Fibroblast of skin of right quadriceps (primary cell): ENCODE measurements at places on chromosomes 13 and 19.

GRCh38 chr13:113770441-113770840, 11.4 kb downstream of the TMEM255B start:
- DNase-seq, result no peak

DNA sequence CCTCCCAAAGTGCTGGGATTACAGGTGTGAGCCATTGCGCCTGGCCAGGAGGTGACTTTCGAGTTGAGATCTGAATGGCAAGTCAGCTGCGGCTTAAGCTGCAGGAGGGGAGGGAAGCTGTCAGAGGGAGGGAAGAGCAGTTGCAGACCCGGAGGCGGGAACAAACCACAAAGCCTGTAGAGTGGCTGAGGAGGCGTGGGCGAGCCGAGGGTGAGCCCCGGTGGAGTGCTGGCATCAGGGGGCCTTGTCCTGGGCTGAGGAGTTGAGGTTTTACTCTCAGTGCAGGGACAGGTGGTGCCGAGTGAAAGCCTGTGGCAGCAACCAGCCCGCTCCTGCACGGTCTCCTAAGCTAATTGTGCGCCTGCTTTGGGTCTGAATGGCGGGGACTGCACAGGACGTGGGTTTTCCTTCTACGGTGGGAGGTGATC, 24.2 kb downstream of the PPP1R37 start:
- peak; percentile 15 for DNase-seq

- DNase-seq, result peak; percentile 58
Observed at GRCh38 chr19:3129112-3129511, 6.7 kb upstream of the GNA15 start.

DNA sequence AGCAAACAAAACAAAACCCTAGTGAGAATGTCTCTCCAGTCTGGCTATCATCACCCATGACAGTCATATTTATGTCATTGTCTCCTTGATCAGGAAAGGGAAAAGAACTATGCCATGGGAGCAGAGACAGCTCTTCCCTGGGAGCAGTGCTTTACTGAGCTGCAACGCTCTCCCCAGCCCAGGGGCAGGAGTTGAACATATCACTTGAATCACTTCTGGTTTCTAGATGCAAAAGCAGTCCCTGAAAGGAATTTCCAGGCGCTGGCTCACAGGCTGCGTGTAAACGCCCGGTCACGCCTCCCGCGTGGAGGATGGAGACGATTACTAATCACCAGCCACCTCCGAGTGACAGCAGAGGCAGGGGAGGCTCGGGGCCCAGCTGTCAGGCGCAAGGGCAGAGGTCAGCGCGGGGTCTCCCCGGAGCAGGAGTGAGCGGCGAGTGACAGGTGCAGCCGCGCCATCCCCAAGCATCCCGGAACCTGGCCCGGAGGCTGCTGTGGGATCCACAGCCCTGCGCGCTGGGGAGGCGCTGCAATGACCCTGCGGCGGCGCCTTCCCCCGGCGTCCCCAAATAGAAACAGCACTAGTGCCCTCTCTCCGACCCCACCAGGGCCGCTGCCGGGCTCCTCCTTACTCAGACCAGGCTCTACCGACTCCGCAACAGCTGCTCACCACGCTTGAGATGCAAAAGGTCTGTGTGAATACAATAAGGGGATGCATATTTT, 23.5 kb upstream of the DCLK1 start:
- DNase-seq, result no peak

- no peak for DNase-seq
Observed at GRCh38 chr19:16227837-16228636, 30.3 kb downstream of the AP1M1 start.

DNA sequence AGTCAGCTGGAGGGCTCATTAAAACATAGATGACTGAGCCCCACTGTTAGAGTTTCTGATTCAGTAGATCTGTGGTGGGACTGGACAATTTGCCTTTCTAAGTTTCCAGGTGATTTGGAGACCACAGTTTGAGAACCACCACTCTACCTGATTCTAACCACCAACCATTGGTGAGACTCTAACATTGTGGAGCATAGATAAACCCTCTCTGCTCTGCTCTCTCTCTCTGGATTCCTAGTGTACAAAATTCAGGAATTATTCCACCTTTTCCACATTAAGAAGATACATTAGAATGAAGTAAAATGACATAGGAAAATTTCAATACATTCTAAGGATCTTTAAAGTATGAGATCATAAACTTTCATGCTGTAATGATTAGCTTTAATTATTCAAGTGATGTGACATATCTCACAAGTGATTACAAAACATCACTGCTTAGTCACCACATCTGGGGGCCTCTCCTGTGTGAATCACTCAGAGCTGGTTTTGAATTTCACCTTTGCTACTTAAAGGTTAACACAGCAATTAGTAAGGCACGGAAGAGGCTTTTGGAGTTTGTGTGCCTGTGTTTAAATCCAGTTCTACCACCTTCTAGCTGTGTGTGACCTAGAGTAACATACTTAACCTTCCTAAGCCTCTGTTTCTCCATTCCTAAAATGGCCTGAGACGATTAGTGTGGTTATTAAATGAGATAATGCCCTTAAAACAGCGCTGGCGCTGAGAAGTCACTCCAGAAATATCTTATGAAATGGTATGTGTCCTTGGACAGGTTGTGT, 78.5 kb upstream of the NBEA start:
- peak; percentile 93 for DNase-seq

GRCh38 chr19:57747472-57747807, 825 bp downstream of the ZNF776 start:
- no peak for DNase-seq

DNA sequence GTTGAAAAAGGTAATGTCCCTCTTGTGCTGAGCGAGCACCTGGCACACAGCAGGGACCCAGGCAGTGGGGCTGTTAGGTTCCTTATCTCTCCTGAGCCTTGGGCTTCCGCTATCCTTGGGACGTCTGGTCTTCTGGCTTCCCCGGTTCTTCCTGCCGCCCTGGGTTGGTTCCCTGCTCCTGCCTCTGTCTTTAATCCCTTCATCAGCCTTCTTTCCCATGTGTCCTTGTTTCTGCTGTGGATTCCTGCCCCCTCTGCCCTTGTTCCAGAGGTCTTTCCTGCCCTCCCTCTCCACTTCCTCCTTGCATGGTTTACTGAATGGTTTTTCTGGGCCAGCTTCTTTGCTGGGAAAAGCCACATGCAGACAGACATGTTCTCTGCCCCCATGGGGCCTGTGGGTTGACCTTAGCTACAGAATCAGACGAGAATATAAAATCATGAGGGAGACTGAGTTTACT, 2.6 kb downstream of the EPN1 start:
- no peak for DNase-seq
